Osteocyte (in vitro differentiated cells): ENCODE measurements at places on chromosomes 5 and 9.

DNA sequence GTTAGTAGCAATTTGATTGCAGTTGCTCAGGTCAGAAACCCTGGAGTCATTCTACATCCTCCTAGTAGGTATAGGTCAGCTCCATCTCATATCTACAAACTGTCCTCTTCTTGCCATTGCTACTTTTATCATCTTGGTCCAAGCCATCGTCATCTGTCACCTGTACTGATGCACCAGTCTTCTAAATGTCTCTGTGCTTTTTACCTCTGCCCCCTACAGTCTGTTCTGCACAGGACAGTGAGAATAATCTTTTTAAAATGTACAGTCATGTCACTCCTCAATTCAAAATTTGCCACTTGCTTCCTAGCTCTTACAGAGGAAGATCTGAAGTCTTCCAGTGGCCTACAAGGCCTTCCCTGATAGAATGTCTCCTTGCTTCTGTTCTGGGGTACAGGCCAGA lies 6.8 kb downstream of the NNT start:
- no peak for DNase-seq

DNA sequence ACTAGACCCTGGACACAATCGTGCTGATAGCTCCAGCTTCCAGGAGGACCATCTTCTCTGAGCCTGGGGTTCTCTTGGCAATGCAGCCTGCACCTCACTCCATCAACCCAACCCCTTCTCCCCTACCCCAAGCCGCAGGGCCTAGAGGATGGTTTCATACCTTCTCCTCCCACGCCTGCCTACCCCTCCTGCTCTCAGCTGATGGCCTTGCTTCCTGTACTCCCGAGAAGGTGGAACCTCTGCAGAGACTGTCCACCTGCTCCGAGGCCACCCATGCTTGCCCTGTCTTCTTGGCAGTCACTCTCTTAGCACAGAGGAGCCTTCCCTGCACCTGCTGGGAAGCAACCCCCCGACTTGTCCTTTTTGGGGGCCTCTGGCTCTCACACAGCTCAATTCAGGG lies 241.9 kb downstream of the IRX2 start:
- DNase-seq = no peak

- DNase-seq = no peak
Measured at GRCh38 chr5:172835290-172835993, 1.4 kb downstream of the ERGIC1 start.

GRCh38 chr5:74579215-74579614 lies 61.3 kb downstream of the ENC1 start:
- no peak for DNase-seq

DNA sequence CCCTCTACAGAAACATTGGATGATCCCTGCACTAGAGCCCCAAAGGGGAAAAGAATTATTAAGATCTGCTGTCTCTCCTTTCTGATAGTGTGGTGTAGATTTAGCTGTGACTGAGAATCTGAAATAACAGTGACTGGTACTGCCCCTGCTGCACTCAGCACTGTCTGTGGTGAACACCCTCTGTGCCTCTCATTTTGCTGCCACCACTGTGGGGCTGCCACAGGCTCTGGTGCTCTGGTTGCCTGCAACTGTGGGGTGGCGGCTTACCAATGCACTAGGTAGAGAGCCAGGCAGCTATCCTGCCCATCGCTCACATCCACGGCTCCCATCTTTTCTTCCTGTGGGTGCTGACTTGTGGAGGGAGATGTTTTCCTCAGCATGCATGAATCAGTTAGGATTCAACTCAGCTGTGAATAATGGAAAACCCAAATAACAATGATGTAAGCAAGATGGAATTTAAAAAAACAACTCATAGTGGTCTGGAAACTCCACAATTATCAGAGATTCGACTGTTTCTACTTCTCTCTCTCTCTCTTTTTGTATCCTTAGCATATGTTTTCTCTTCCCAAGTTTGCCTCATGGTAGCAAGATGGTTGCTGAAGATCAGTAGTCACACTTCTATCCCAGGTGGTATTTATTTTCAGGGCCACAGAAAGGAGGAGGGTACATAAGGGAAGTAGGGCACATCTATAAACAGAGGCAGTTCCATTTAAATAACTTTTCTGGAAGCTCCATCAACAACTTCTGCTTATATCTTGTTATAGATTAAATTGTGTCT lies 99.8 kb upstream of the DAP start:
- DNase-seq = no peak

DNA sequence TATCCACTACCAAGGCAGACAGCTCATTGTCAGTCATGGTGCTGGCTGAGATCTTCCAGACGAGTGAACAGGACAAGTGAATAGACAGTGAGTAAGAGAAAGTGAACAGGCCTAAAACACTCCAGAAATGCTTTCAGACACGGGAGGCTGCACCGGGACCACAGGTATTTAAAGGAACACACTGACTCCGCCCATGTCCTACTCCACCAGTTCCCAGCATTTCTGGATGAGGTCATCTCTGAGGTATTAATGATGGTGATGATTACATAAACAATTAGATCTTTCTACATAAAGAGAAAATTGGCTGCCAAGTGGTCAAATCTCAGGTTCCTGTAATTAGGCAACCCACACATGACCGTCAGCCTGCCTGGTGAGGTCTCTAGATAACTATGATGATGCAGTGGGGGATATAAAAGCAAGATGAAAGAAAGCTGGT lies at the start of gene ACTBL2:
TSS of gene ACTBL2 (minus strand) at position 141 of the 436 bp plus-strand sequence. CDS start at position 37, 104 bp downstream.
- no peak for DNase-seq

DNA sequence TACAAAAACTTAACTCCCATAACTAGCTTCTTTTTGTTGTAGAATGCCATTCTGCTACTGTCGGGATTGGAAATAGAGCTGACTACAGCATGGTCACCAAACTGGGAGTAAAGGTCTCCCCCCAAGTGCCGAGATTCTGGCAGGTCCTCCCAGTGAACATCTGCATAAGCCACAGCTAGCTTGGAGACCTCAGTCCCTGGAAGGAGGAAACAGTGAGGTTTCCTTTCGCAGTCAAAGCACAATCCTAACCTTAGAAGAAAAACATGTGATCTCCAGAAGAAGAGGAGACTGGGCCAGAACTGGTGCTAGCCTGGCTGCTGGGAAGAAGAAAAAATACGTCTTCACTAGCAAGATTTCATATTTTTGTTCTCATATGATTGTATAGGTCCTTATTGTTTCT lies 127.4 kb downstream of the SCAMP1 start:
- no peak for DNase-seq

DNA sequence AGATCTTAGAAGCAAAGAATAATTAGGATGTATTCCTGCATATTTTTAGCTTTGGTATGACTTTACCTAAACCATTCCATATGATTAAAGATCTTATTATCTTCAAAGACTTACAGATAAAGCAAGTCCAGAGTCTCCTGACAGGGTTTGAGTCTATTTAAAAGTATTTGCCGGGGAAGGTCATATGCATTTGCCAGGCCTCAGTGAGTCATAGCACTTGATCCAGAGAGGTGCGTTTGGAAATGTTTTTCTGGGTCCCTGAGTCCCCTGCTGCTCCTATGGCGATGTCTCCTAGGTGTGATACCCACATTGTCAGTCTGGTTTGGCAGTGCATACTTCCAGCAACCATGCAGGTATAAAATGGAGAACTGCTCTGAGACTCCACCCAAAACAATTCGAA lies 217.0 kb downstream of the FBXL7 start:
- no peak for DNase-seq

- no peak for DNase-seq
Measured at GRCh38 chr9:69346596-69347390, 21.8 kb downstream of the ENTREP1 start.

- DNase-seq = no peak
Measured at GRCh38 chr5:17620627-17621026, 10.4 kb downstream of the TAF11L12 start.

- no peak for DNase-seq
Measured at GRCh38 chr9:121963528-121963995, 129.5 kb downstream of the TTLL11 start.

GRCh38 chr5:99398976-99399375 lies 470.2 kb upstream of the CHD1 start:
- DNase-seq = no peak
